Choroid plexus epithelial cell (primary cell): ENCODE measurements at places on chromosomes 7 and 10.

DNA sequence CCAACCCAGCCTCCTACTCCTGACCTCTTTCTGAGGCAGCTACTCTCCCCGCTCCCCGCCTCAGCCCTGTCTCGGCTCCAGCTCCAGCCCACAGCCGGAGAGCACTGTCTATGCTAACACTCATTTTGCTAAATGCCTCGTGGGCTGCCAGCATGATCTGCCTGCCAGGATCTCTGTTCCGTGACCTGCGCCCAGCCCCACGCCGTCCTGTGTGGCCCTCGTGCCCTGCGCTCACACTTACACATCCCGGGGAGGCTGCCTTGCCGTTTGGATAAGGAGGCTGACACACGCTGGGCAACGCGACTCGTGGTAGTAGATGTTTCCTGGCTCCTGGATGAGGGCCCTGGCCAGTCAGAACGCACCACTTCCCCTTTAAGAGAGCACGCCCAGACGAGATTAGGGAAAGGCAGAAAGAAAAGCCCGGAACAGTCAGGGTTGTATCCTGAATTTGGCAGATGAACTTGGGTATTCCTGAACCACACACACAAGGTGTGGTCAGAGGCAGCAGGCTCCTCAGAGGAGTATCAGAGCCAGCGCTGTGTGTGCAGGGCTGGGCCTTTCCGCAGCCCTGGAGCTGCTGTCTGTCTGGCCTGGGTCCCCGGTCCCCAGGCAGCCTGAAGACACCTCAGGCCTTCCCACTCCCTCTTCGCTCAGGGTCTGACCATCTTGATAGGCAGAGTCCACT lies 97.7 kb upstream of the EFCAB10 start:
- DNase-seq: peak; percentile 29

- peak; percentile 95 for DNase-seq
These were observed 997.3 kb downstream of the LRMDA start for GRCh38 chr10:76428551-76429367.

DNA sequence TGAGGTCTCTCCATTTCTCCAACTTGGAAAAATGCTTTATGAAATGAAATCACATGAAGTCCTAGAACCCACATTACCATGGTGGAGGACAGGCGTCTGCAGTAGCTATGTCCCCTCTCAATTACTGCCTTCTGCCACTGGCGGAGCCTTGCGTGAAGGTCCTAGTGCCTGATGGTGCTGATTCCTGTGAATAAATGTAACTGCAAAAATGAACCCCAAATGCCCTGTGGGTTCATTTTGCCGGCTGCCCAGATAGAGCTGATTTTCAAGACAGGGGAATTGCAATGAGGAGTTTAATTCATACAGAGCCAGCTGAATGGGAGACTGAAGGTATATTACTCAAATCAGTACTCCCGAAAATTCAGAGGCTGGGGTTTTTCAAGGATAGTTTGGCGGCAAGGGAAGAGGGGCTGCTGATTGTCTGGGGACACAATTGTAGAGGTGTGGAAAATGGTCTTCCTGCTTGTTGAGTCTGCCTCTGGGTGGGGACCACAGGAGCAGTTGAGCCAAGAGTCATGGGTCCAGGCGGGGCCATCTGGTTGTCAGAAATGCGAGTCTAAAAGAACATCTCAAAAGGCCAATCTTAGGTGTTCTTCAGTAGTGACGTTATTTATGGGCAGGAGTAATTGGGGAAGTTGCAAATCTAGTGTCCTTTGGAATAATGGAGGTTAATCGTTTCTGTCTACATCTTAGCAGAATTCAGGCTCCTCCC lies 13.5 kb downstream of the PRF1 start:
- no peak for DNase-seq

DNA sequence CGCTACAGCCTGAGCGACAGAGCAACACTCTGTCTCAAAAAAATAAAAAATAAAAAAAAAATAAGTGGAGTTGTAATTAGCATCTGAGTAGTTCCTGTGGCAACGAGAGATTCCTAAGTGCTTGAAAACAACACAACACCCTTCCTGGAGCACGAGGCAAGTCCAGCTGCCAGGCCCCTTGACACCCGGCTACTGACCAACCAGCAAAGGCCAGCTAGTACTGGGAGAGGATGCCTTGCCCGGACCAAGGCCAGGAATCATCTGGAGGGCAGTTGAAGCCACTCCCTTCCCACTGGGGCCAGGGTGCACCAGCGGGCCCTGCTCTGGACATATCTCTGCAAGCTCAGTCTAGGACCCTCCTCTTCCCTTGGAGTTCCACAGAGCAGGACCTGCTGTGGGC lies 536 bp downstream of the C10orf105 start:
- no peak for DNase-seq

- DNase-seq: no peak
These were observed 36.1 kb downstream of the RALA start for GRCh38 chr7:39659356-39660013.

DNA sequence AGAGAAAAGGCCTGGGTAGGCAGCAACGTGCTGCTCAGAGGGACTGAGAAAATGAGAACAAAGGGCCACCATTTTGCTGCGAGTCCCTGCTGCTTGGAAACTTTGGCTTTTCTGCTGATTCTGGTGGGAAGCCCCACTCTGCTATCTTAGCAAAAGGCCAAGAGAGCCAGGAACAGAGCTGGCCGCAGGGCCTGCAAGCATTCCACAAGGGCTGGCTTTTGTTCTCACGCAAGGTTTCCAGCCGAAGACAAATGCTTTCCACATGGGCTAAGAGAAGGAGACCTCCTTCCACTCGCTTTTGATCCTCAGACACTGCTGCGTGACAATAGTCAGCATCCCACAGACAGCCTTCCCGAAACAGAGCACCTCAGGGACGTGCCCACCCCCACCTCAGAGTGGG lies 163.1 kb downstream of the ARHGAP12 start:
- no peak for DNase-seq

DNA sequence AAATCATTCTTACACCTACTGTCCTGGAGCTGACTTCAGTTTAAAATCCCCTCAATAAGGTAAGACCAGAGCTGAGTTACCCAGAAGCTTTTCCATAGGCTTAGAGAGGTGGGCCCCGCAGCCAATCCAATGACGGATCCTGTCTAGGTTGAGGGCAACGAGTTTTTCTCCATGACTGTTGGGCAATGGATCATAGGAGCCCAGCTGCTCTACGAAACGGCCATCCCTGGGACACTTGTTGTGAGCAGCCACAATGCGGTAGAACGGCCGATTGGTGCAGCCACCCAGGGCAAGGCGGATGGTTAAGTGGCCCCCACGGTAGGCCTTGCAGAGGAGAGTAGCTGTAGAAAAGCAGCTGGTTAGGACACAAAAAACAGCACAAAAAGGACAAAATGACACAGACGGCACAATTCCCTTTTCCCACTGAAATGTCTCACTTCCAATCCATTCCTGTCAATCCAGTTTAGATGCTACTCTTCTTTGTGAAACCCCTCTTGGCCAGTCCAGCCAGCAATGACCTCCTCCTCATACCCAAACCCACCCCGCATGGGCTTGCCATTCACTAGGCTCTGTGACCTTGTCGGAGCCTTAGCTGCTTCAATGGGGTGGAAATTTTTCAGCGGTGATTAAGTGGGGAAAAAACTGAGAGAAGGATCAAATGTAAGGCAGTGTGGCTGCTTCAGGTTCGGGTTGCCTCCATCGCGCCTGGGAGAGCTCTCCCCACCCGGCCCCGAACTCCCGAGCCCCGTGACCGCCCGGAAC lies 580 bp downstream of the MRPS16 start:
- DNase-seq: peak; percentile 41

GRCh38 chr7:37283716-37284115 lies 164.9 kb downstream of the ELMO1 start:
- no peak for DNase-seq

DNA sequence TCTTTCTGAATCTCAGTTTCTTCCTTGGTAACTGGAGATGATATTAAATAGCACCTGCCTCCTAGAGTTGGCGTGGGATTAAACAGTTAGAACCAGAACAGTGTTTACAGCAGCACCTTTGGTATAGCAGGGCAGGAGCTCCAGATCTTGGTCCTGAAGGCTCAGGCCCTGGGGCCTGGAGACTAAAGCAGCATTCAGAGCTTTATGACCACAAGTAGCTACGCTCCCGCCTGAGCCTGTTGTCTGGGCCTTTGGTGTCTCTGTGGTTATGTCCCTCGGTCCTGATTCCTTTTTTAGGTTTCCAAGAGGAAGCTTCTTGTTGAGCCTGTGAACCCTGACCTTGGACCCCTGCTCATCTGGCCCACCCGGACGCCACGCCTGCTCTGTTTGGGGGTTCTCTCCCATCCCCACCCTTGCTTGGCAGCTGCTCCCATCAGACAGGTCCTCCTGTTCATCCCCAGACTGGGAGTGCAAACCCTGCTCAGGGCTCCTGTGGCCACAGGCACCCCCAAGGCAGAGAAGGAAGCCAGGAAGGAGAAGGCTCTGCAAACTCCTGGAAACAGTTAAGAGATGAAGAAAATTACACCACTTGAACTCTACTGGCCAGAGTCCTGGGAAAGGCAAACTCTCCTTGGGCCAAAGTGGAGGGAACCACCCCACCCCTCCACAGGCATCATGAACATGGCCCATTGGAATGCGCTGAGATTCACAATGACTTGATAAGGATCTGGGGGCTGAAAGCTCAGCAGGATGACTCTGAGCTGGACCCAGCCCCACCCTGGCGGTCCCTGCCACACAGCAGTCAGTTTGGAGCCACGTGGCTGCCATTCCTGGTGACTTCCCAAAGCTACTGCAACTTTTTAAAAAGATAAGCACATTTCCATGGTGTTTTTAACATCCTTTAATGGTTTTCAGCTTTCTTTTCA lies 50.1 kb upstream of the TMEM72 start:
- peak; percentile 64 for DNase-seq

GRCh38 chr7:94042381-94042780 lies 38.2 kb upstream of the BET1 start:
- DNase-seq: no peak

- DNase-seq: peak; percentile 56
These were observed 581 bp downstream of the FAM3C start for GRCh38 chr7:121395494-121395960.

GRCh38 chr10:105797234-105797890 lies 1156.3 kb downstream of the SORCS3 start:
- peak; percentile 31 for DNase-seq

- DNase-seq: peak; percentile 39
These were observed 107.3 kb upstream of the TMEM72 start for GRCh38 chr10:44803862-44804261.

GRCh38 chr10:31615129-31615528 lies 296.1 kb downstream of the ZEB1 start:
- no peak for DNase-seq

GRCh38 chr7:16668978-16669377 lies 23.0 kb downstream of the BZW2 start:
- DNase-seq: peak; percentile 61

DNA sequence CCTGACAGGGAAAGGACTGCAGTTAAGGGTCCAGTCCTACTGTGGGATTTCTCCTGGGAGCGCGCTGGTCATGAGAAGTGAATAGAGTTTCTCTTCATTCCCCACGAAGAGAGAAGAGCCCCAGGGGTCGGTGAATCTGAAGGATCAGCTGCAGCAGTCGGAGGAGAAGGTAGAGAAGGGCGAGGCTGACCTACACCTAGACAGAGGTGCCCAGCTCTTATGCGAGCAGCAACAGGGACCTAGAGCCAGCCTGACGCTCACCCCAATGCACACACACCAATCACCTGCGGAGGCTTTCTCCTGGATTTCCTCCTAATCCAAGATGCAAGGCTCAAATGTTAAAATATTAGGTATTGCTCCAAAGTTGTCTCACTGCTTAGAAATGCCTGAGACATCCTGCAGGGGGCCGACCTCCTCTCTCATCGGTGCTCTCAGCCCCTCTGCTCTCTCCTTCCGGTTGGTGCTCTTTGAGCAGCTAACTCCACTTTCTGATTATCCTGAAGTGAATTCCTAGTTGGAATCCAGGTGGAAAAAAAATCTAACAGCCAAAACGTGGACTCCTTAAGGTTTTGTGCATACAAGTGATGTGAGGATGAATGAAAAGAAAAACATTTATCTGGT lies 176.4 kb downstream of the AHR start:
- DNase-seq: no peak

- DNase-seq: no peak
These were observed 7.7 kb downstream of the TMEM273 start for GRCh38 chr10:49180444-49180860.

DNA sequence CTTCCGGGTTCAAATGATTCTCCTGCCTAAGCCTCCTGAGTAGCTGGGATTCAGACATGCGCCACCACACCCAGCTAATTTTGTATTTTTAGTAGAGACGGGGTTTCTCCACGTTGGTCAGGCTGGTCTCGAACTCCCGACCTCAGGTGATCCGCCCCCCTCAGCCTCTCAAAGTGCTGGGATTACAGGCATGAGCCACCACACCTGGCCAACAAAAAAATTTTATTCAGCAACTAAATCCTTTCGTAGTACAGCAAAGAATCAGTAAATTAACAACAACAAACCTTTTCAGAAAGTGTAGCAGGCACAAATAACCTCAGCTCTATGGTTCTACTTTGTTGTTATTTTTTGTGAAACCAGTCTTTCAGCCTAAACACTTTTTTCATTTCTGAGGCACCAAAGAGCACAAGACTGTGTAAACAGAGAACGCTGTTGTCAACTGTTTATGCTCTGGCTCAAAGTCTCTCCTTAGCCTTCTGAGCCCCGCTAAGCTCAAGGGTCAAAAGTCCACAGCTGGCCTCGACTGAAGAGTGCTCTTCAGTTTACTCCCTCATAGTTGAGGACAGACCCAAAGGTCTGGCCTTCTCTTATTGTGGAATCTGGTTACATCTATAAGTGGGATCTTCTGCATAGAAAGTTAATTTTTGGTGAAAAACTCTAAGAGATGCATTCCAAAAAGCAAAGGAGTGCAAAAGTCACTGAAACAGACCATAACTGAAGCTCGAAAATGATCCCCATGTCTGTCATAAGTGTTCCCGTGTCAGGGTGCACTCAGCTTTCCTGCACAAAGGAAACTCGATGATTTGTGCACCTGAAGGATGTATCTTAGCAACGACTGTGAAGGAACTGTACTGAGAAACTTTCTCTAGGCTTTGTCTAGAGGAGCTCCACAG lies 24.6 kb upstream of the DDX50 start:
- DNase-seq: peak; percentile 45

DNA sequence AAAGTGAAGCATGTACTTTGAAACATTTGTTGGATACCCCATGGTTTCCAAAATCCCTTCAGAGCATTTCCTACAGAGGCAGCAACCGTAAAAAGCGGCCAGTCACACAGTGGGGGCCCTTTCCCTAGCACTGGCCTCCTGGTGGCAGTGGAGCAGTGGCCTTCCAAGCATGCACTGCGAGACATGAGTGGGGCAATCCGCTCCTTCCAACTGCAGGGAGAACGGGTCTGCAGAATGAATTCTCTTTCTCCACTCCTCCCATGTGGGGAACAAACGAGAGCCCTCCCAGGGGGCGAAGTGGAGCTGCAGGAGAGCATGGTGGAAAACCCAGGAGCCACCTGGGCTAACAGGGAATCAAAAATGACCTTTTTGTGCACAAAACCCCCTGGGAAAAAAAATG lies 542.9 kb upstream of the GALNT17 start:
- no peak for DNase-seq

- no peak for DNase-seq
These were observed 363.8 kb downstream of the PRPF18 start for GRCh38 chr10:13950543-13950939.

GRCh38 chr7:157625973-157626742 lies 289.4 kb downstream of the DNAJB6 start:
- no peak for DNase-seq

- no peak for DNase-seq
These were observed 75.8 kb downstream of the ZRANB1 start for GRCh38 chr10:125017547-125018298.
